ENCODE measurements at places on chromosomes 7 and 10. TPM values are rescaled to one million over a fixed set of nuclear protein-coding genes. Genes with fewer than 3 reads are reported as not detected.

GRCh38 chr10:103492655-103493261 lies 747 bp upstream of the NEURL1 start:
- DNase-seq: no peak

DNA sequence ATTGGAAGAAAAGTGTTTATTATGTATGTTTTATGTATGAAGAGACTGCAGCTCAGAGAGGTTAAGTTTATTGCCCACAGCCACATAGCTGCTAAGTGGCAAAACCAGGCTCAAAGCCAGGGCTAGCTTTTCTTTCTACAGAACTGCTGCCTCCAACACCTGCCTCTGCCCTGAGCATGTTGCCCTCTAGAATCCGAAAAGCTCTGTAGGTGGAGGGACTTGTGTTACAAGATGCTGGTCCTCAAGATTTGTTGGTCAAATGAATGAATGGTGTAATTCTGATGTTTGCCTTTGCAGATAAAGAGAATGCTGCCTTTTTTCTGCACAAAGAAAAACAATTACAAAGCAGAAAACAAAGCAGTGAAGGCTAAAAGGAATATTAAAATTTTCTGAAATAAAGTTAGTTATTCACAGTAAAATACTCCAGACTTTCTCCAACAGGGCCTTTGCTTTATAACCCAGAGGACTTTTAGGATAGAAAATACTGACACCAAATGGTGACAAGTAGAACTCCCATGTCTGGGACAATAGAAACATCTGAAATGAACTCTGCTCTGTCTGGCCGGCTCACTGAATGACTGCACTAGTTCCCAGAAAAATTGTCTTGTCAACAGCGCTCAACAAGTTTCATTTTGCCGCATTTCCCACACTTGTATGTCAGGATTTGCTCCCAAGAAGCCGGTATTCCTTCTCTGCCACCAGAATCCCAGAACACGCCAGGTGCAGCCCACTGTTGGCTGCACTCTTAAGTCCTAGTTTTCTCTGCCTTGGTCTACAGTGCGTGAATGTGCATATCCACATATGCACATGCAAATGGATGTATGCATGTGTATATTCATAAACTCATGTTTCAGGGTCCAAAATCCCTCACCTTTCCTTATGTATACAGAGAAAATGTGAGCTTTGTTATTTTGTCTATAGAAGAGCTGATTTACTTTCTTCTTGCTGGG lies 11.0 kb upstream of the DNTT start:
- peak; percentile 68 for DNase-seq

DNA sequence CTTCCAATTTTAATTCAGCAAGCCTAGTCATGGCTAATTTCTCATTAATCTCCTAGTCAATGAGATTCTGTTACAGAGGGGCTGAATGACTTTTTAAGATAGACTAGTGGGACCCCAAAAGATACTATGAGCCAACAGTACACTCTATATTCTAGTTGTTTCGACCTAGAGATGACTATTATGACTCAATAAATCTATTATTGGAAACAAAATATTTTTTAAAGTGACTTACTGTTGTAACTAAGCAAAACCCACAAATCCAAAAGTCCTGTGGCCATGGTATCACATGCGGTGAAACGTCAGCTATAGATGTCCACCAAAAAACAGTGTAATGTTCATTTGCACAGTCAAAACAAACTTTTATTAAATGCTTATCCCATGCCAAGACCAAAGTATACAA lies 95.3 kb upstream of the ADO start:
- no peak for DNase-seq

- no peak for DNase-seq
Measured at GRCh38 chr7:80908360-80908797, 10.5 kb downstream of the SEMA3C start.

DNA sequence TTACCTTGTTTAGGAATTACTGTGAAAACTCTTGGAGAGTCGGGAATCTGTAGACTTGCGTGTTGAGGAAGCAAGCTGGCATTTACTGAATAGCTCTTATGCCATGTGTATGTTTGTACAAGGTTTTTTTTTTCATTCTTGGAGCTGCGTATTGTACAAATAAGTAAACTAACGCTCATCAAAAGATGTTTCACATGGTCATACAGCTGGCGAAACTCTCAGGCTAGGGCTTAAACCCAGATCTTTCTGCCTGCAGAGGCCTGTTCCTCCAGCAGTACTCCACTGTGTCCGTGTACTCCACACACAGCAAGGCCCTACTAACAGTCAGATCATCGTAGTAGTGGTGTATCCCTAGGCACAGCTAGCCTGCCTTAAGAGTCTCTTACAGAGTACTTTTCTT lies 7.4 kb downstream of the EDRF1 start:
- DNase-seq: no peak

- no peak for DNase-seq
Measured at GRCh38 chr7:41536122-41536872, 166.6 kb downstream of the INHBA start.

DNA sequence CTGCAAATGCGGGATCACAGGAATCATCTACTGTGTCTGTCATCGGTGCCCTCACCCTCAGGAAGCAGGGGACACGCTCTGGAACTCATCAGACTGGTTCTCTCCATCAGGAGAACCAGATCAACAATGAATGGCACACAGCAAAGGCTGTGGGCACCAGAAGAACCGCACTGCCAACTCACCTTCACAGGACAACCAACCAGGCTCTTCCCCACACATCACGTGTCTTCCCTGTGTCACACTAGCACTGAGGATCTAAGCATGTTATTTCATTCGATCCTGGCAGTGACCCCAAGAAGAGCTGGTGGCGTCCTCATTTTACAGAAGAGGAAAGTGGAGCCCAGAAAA lies 106.1 kb downstream of the TNS3 start:
- DNase-seq: no peak

The IFRD1 gene
- total RNA-seq: 55.5 TPM
